ENCODE measurements at places on chromosomes 2 and 18.

DNA sequence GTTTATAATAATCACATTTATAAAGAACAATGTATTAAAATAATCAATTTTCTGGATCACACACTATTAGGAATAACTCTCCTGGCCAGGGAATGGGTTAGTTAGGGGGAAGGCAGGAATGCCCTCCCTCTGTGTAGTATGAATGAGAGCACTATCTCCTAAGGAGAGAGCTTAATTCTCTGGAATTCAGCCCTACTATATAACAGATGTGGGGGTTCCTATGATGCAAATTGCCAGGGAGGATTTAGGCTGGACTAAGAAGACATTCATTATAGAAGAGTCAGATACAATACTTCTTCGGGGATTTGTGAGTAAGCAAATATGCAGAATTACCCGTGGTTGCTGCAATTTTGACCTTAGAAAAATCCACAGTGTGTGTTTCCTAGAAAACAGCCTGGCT is 250.1 kb upstream of the VRK2 start:
- no peak for DNase-seq

DNA sequence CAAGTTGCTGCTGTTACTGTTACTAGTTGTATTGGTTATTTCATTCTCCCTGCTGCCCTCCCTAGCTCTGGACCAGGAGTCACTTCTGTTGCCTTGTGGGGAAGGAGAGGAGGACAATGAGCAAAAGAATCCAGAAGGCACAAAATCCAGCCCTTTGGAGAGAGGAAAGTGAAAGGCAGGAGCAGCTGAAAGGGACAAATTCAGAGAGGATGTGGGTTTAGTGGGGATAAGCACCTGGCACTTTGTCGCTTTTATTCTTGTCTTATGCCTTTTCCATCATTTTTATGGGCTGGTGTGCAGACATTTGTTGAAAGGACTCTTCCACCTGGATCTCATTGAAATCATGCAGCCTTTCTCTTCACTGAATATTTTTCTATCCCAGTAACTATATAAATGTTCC is 24.3 kb upstream of the LTBP1 start:
- no peak for DNase-seq

- no peak for DNase-seq
These were observed 198.9 kb downstream of the CDCA7 start for GRCh38 chr2:173553593-173553992.

- no peak for DNase-seq
These were observed 9.2 kb upstream of the TMEM247 start for GRCh38 chr2:46470114-46470628.

GRCh38 chr2:21515903-21516302 is 392.1 kb downstream of the TDRD15 start:
- no peak for DNase-seq

DNA sequence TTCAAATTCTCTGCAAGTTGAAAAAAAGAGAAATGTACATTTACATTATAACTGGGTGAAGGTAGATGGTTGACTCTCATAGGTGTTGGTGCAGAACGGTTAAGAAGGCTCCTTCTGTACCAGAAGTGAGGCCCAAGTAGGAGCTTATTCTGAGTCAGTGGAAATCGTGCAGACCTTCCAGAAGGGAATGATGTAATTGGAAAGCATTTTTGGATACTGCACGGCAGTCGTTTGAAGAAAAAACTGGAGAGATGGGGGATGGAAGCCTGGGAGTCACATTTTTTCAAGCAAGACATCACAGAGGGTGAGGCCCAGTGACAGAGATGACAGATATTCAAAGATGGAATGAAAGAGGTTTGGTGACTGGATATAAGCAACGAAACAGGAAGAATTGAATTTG is 39.4 kb downstream of the HRH4 start:
- no peak for DNase-seq

GRCh38 chr2:156147594-156148330 is 184.8 kb downstream of the NR4A2 start:
- no peak for DNase-seq

DNA sequence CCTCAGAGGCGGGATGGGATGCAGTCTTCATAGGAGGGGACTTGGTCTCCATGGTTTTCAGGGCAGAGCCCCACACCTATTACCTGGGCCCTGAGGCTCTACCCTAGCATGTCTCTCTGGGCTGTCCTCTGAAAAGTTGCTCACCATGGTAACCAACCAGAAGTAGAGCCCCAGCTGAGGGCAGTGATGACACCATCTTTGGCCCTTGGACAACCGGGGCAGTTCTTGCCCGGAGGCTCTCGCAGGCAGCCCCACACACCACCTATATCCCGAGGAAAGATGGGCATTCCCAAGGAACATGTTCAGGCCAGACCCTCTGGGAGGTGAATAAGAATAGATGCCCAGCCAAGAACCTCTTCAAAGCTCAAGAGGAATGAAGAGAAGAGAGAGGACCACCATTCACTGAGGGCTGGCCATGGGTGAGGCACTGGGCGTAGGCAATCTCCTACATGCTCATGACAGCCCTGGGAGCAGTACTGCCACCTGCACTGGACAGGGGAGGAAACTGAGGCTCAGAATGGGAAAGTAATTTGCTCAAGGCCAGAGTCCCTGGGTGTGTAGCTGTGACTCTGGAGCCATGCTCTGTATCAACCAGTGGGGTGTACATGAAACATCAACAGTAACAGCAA is 72.5 kb downstream of the HS1BP3 start:
- DNase-seq = no peak

DNA sequence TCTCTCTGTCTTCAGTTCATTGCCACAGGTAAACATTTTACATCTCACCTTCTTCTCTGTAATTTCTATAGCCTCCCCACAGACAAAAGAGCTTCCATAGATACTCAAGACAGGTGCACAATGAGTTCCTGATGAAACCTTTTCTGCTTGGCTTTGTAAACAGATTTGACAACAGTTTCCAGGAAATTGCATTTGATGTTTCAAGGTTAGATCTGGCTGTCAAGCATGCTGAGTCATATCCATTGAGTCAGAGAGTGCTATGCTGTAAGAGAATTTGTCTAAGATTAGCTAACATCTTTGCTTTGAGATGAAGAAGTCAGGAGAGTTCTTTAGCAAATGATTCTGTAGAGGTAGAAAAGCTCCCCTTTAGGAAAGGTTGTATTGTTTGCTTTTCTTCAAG is 40.6 kb upstream of the MAP2 start:
- no peak for DNase-seq

GRCh38 chr2:108535357-108535631 is 1.0 kb downstream of the LIMS1 start:
- no peak for DNase-seq

- no peak for DNase-seq
These were observed 16.5 kb downstream of the DYNC1I2 start for GRCh38 chr2:171703574-171704347.
